ENCODE measurements at places on chromosomes 13 and 19.

- DNase-seq = no peak
These were observed 930.5 kb upstream of the SLITRK1 start for GRCh38 chr13:84812789-84813188.

DNA sequence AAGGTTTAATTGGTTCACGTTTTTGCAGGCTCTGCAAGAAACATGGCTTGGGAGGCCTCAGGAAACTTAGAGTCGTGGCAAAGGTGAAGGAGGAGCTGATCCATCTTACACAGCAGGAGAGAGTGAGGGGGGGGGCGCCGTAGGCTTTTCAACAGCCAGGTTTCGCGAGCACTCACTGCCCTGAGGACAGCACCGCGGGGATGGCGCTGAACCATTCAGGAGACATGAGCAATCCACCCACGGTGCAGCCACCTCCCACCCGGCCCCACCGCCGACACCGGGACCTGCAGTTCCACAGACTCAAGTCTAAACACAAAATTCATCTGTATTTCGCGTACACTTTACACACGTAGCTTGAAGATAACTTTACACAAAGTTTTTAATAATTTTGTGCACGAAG is 73.6 kb downstream of the KDM4B start:
- DNase-seq = no peak

DNA sequence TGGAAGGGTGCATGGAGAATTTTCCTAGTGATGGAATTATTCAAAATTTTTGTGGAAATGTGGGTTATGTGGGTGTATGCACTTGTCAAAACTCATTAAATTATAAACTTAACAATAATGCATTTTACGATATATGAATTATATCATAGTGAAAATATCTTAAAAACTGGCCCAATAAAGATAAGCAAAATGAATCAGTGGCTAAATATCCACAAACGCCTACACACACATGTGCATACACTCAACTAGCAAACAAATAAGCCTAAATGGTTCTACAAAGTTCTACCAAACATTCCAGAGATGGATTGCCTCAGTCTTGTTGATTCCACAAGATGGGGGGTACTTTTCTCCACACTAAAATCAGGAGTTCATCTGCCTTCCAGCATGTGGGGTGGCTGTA is 349.5 kb downstream of the TSHZ3 start:
- DNase-seq = no peak

DNA sequence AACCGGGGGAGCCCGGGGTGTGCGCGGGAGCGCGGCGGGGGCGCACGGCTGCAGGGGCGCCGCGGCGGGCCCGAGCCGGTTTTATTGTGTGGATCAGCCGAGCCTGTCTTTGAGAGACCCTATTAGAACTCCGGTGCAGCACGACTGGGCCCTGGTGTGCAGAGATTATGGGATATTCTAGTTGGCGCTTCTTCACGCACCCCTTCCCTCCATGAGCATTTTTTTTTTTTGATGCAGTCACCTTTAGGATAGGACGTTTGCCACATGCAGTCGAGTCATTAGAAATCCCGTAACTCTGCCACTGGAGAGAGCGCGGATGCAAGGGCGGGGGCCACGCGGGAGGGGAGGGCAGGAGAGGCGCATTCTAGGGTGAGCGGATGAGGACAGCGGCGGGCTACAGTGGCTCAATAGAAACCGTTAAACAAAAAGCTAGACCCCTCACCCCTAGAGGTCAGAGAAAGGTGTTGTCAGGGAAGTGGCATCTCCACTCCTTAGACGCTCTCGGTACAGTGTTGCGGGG is 3.7 kb downstream of the FGF9 start:
- DNase-seq = no peak

DNA sequence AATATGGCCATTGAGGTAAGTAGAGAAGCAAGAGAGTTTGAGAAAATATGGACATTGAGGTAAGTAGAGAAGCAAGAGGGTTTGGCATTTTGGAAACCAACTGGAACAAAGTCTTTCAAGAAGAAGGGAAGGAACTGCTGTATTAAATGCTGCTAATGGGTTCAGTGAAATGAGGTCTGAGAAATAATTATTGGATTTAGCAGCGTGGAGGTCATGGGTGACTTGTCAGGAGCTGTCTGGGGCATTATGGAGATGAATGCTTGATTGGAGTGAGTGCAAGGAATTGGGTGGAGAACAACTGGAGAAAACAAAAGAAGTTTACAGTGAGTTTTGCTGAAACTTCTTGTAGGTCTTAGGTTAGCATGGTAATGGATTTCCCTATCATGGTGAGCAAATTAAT is 232.3 kb downstream of the ATP8A2 start:
- no peak for DNase-seq

- no peak for DNase-seq
These were observed 100.9 kb downstream of the NDFIP2 start for GRCh38 chr13:79581870-79582315.

Measured in GM06990 (cell line).